ENCODE measurements at places on chromosomes 1 and 21.

DNA sequence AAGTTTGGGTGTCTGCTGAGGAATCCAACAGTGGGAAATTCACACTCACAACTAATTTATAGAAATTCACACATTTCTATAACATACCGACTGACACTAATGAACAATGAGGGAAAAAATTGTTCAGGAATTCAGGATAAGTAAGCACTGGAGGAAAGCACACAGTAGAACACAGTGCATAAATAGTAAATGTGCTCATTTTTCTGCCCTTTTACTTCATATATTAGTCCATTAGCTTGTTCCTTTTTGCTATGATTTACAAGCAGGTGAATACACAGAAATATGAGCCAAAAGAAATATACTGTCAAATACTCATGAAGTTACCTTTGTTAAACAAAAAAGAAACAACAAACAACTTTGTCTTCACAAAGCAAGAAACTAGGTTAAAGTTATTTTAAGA, 11.3 kb downstream of the NRIP1 start:
- DNase-seq = no peak

- DNase-seq = no peak
These were observed 80.2 kb upstream of the GREM2 start for GRCh38 chr1:240691909-240692705.

- no peak for DNase-seq
These were observed 484.6 kb upstream of the PLXNA2 start for GRCh38 chr1:208728815-208729214.

GRCh38 chr1:84541679-84542078, 32.6 kb downstream of the CTBS start:
- no peak for DNase-seq

DNA sequence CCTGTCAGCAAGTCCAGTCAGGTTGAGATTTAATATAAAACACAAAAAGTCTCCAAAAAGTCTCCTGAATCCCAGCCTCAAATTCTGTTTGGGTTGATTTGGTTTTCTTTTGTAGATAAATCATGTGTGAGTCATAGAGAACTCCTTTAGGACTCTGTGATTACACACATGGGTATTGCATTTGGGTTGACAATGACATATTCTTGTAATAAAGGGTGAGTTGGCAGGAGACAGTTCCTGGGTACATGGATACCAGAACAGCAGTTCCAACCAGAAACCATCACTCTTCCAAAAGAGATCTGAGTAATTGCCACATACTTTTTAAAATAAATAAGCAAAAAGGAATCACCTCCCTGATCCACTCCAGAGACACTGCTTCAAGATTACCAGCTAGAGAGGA, 8.9 kb downstream of the CR2 start:
- DNase-seq = no peak

- DNase-seq = no peak
These were observed 50.7 kb upstream of the TNFSF4 start for GRCh38 chr1:173257805-173258204.

DNA sequence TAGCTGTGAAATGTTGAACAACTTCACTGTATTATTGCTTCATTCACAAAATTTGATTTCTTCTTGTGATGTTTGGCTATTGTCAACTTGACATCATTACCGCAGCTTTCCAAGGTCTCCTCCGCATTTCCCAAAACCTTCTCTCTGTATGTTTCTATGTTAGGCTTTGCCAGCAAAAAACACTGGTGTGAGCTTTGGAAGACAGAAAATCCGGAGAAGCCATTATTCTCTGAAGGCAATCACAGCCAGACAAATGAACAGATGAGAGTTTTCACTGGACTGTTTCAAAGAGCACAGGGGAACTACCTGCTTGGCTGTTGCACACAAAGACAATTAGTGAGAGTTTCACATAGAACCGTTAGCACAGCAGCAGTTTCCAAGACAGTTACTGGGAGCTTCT, 609.6 kb downstream of the BRINP3 start:
- DNase-seq = no peak

DNA sequence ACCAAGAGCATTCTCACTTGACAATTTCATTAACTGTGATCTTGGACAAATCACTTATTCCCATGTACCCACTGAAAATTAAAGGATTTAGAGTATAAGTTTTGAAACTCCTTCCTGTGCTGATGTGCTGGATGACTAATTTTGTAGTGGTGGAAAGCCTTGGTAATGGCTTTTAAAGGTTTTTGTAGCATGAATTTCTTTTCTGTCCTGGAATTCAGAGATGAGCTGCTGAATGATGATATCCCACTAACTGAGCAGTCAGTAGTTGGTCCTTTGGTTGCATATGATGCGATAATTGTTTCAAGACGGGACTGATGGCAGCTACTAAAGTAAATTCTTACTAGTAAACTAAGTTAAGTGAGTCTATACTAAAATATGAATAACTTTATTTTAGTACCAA, 5.2 kb downstream of the RPL5 start:
- no peak for DNase-seq

GRCh38 chr1:150072959-150073358, 5.4 kb downstream of the VPS45 start:
- no peak for DNase-seq

DNA sequence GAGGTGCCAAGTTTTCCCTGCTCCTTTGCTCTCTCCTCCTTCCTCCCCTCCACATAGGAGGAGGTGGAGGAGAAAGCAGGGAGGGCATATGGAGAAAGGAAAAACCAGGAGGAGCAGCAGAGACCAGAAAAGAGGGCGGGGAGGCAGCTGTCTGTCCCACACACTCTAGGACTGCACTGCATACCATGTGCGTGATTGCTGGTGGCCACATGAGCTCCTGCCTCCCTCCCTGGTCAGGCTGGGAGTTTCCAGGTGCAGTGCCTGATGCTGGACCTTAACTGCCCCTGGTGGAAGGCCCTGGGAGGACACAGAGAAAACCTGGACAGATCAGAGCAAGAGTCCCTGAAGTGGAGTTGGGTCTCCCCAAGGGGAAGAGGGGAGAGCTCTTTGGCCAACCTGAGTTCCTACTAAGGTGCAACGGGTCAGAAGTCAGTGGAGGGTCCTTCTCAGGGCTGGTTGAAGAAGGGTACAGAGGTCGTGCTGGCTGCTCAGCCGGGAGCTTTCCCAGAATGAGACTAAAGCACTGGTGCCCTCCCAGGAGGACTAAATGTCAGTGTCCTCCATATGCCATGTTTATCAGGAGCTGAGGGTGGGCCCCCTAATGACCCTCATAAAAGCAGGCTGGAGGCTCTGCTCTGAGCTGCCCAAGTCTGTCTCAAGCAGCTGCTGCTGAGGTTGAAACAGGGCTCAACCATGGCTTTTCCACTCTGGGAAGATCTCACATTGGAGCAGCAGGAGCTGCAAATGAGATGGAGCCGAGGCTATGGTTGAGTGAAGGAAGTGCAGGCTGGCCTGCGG, 3.5 kb upstream of the LGR6 start:
- no peak for DNase-seq

- DNase-seq = no peak
These were observed 118.0 kb downstream of the ACTL8 start for GRCh38 chr1:17873007-17873675.

GRCh38 chr21:46126309-46127238, 28.7 kb downstream of the COL6A2 start:
- no peak for DNase-seq

DNA sequence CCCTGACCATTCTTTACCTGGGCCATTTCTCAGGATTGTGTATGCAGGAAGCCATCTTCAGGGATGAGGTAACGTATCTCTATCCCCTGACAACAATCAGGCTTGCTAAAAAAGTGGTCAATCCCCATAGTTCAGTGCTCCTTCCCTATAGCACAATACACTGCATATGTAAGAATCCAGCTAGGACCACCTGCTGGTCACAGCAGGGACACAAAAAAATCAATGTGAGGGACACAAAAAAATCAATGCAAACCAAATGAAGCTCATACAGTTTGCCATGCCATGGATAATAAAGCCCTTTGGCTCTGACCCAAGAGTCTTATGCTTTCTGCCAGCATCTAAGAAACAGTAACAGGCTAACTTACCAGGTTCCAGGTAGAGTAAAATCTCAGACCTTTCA, 16.3 kb downstream of the ACBD6 start:
- no peak for DNase-seq

DNA sequence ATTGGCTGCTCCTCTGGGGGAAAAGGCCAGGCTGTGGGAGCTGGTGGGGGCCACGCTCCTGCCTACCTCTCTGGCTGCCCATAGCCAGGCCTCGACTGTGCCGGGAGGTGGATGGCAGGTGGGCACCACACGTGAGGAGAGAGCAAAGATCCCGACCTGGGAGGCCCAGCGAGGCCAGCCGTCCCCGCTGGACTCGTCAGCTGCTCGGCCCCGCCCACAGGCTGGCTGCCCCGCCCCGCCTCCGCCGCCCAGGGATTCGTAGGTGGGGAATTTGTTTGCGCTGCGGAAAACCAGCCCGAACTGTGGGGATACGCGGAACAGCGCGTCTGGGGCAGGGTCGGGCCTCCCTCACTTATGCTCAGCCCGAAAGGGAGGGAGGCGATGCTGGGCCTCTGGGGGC, 31.7 kb downstream of the TP73 start:
- DNase-seq = no peak

- DNase-seq = no peak
These were observed 7.1 kb downstream of the MAN1C1 start for GRCh38 chr1:25623731-25624130.

GRCh38 chr1:236416165-236416564, 22.1 kb downstream of the EDARADD start:
- no peak for DNase-seq

DNA sequence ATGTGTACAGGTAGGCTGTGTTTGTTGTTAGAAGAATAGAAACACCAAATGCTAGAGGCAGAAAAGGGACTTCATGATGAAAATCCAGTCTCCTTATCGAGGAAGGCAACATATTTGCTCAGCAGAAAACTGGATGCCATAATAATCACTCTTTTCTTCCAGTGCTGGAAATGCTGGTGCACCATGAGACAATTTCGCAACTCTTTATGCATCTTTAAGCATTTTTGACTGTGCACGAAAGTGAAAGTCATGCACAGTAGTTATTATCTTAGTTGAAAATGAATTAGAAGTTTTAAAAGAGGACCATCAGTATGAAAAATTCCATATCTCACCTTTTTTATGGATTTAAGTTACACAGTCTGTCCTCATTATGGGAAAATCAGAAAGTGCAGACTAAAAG, 29.1 kb downstream of the SMYD2 start:
- DNase-seq = no peak

- no peak for DNase-seq
These were observed 22.9 kb downstream of the ANGPTL7 start for GRCh38 chr1:11211925-11212587.

DNA sequence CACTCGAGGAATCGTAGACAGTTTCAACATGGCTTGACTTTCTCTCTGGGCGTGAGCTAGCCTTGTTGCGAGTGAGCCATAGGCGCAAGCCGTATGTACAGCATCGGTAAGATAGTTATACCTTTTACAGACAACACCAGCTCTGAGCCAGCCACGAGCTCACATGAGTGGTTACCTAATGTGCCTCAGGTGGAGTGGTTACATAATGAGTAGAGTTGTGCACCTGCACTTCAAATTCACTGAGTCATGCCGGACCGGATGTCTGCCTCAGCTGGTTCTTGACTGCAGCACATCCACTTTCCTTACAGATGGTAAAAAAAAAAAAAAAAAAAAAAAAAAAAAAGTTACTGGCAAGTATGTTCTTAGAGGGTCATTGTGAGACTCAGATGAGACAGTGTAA, 360.4 kb upstream of the NR5A2 start:
- DNase-seq = no peak

- DNase-seq = no peak
These were observed 500.0 kb downstream of the PLPP3 start for GRCh38 chr1:56079391-56079790.

DNA sequence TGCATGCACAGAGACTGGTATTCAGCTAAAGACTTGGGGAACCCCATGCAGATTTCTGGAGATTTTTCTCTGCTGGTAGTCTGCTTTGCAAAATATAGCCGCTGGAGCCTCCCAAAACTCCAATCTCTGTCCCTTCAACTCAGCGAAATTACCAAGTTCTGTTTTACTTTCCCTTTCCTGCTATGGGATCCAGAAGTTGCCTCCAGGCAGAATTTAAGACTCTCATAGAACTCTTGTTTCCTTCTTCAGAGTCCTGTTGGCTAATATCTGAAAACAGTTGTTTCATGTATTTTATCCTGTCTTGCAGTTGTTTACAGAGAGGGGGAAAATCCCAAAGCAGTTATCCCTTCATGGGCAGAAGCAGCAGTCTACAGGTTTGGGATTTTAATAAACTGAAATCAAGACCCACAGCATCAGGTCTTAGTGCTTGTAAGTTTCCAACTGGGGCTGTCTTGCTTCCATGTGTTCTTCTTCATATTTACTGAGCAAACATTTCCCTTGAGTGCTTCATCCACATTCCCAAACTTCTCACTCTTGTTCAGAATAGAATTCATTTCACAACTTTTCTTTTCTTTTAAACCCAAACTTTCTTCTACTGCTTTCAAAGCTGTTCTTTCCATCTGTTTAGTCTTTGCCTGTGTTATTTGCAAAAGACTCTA, 221.3 kb upstream of the DMRTA2 start:
- no peak for DNase-seq

- DNase-seq = no peak
These were observed 11.0 kb upstream of the DENND1B start for GRCh38 chr1:197786280-197786679.

DNA sequence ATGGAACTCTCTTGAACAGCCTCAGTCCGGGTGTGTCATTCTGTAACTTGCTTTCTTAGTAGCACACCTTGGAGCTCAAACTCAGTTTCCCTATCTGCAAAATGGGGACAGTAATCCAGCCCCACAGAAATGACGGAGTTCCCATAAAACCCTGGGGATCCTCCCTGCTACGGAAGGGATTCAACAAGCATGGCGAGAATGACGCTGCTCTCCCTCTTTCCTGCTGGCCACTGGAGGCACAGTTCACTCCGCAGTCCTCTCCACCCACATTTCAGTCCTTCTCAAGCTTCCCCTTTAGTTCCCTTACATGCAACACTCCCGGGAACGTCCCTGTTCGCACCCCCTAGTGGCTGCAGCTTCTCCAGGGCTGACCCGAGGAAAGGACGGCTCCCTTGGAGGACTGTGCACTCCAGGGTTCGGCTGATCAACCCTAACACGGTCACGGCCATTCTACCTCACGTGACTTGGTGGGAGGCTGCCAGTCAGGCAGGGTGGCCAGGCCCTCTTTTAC, 20.6 kb downstream of the RUNX3 start:
- no peak for DNase-seq

DNA sequence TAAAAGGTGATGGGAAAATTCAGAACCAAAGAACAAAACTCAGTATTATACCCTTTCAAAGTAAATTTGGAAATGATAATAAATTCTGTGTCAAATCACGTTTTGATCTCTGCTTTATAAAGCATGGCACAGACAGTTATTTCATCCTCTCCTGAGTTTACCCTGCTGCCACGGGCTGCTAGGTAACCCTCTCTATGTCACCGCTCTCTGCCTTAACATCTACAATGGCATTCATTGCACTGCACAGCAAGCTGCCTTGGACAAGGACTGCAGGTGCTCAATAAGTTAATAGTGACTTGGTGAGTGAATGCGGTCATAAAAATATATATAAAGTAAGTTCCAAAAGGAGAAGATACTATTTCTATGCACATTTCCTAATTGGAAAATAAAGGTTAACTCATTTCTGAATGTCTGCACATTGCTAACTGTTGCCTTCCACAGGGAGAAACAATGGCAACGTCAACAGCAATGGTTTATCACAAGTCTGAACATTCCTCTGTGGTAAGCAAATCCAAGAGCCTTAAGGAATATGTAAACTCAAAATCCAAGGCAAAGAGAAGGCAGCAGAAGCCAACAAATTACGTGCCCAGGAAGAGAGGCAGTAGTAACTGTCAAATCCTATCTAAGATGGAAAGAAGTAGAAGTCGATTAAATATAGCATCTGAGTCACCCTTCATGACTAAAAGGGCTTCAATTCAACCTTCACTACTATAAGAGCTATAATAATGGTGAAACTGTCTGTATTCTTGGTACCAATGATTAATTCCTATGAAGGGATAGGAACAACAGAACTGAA, 19.4 kb downstream of the FYB2 start:
- DNase-seq = no peak

All from activated T-helper 1 cell treated with anti-CD3 and anti-CD28 coated beads, Interleukin-2, amount 50 U/mL, for 16 hours (primary cell).